GM19239 (cell line): ENCODE measurements at places on chromosomes 7 and 10.

- DNase-seq, result no peak
Measured at GRCh38 chr7:92520024-92520423, 8.3 kb downstream of the PEX1 start.

- no peak for DNase-seq
Measured at GRCh38 chr7:39526666-39527065, 39.5 kb upstream of the YAE1 start.

DNA sequence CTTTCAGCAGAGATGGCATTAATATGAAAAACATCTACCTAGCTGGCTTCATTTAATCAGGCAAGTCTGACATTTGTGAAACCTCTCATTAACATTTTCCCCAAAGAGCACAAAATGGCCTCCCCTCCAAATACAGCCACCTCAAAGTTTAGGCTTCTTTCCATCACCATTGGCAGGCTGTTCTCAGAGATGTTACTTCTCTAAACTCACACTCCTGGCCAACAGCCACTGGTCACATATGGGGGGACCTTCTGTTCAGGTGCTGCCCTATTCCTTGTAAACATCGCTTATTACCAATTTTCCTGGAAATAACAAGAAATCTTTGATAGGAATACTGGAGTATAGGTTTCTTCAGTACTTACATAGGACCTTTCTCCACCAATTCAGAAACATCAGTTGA, 69.5 kb downstream of the GBF1 start:
- no peak for DNase-seq

GRCh38 chr7:44460325-44460724, 30.1 kb downstream of the NUDCD3 start:
- peak; percentile 44 for DNase-seq

- DNase-seq, result no peak
Measured at GRCh38 chr7:41035794-41036193, 667.1 kb downstream of the INHBA start.
